ENCODE measurements at places on chromosomes 1 and 21.

- no peak for DNase-seq
These were observed 378.9 kb downstream of the KCNH1 start for GRCh38 chr1:210754878-210755665.

DNA sequence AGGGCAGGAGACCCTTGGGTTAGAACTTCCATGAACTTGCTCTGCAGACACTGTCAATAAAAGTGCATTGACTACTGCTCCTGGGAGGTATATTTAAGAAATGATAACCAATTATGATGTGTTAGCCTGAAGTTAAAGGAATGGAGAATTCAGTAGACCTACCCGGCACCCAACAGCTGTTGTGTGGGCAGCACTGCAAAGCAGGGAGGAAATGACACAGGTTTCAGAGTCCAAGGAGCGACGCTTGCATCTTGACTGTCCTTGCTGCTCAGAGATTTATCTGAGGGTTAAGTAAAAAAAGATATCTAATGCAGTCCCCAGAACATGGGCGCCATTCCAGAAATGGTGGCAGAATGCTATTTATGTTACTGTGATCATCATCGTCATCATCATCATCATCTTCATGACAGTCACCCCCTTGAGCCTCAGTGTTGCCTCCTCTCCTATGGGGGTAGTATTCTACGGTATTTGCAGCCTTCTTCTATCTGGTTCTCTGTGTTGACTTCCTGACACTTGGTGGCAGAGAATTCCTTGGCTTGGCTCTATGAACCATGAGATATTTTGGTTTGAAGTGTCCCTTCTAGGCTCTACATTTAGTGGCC is 225.9 kb downstream of the KAZN start:
- DNase-seq, result no peak

DNA sequence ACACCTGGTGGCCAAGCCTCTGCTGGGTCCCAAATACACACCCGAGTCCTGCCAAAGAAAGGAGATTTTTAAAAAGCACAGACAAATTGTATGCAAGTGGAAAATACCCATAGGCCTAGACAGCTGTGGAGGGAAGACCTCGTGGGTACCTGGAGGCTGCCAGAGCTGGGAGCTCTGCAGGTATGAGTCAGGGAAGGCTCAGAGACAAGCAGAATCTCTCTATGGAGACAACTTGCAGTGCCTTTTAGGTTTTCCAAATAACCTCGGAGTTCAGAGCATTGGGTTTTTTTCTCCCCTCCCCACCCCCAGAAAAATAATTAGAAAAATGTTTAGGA is 127.7 kb downstream of the EDEM3 start:
- no peak for DNase-seq

DNA sequence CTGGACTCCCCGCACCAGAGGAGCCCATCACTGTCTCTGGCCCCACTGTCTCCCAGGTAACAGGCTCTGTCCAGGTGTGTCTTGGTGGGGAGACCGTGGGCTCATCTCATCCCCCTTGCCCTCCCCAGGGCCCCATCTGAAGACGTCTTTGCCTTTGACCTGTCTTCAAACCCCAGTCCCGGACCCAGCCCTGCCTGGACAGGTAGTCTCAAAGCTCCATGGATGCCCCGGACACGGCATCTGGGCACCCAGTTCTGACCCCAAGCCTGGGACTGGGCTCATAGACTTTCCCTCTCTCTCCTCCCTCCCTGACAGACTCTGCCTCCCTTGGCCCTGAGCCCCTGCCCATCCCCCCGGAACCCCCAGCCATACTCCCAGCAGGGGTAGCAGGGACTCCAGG is 6.3 kb upstream of the CATSPER4 start:
- DNase-seq, result no peak

DNA sequence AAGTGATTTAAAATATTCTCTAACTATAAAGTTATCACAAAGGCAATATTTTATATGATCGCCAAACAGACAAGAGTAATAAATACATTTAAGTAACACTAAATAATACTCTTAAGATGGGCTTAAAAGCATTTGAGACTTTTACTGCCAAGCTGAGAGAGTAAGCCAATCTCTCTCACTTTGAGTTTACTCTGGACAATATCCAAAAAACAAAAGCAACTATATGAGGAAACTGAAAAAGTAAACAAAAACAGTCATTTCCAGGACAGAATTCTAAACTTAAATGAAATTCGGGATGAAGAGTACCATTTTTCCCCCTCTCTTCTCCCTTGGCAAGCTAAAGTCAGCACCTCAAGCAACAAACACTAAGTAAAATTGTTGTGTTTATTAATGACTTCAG is 173.2 kb downstream of the COP1 start:
- DNase-seq, result no peak

DNA sequence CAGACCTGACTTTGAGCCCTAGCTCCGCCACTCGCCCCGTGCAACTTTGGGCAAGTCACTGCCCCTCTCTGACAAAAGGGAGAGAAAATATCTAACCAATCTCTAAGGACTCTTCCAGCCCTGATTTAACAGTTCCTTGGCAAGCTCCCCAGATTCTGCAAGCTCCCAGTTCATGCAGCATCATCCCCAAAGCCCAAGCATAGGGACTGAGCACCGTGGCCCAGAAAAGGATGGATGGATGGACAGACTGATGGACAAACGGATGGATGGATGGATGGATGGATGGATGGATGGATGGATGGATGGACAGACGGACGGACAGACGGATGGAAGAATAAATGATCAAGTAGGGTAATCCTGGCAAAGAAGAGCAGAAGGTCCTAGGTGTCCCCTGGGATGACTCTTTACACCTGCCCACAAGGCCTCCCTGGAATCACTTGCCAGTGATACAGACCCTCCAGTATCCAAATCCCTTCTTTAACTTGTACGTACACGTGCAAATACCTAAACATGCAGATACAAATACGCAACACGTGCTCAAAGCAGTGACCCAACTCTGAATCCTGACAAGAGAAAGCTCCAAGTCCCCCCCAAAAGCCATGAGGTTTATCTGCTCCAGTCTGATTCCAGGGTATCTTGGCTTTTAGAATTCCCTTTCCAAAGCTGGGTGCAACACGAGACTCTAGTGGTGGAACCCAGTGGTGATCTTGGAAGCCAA is 16.0 kb downstream of the IFFO2 start:
- DNase-seq, result no peak

DNA sequence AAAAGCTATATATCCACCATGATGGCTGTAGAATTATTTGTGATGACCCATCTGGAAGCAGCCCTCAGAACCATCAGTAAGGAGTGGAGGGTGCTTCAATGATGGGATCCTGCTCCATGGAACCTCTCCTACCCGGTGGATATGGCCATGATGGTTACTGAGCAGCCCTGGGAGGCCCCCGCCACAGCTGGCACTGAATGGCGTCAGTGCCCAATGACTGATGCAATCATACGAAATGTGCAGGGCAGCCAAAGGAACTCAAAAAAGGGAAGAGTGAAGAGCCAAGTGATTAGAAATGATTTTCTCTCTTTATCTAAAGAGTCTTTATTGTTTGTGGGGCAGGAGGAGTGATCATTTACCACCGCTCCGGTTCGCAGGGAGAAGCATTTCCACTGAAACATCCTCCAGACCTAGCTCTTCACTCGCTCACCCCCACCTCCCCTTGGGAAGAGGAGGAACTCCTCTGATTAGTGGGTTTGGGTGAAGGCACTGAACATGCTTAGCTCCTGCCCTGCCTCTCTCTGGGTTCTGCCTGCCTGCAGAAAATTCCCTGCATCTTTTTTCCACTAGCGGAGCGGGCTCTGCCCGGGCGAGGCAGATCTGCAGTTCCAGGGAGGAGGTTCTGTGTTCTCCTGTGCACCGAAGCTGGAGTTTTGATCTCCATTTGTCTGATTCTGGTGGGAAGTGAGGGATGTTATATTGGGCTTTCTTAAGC is 260.3 kb downstream of the GRIK3 start:
- DNase-seq, result no peak

DNA sequence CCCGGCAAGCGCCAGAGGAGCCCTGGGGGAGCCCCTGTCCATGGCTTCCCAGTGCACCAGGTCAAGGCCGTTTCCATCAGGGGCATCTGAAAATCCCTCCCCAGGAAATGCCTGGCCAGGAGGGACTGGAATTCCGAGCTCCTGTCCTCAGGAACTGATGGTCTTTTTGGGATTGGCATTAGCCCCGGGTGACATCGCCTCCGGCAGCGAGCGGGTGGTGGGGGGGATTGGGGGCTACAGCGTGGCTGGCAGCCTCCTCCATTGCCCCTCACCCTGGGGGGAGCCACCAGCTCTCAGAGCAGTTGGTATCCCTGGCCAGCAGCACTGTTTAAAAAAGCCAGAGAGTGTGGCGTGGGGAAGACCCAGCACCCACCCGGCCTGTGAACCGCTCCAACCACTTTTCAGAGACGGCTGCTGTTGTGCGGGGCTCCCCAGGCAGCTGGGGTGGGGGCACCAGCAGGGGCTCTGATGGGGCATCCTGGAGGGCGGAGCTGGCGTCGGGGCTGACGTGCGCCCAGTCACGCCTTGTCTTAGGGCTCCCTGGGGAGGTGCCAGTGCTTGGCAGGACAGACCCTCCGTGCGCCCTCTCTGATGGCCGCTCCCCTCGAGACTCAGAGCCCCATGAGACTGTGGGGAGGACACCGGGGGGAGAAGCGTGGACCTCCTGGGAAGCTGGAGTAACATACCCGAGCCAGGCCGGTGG is 62.9 kb upstream of the TTC34 start:
- DNase-seq, result no peak

- peak; percentile 36 for DNase-seq
These were observed 28.6 kb upstream of the IFNGR2 start for GRCh38 chr21:33374450-33375096.

GRCh38 chr1:77394166-77394565 is 112.3 kb downstream of the AK5 start:
- no peak for DNase-seq

- no peak for DNase-seq
These were observed 14.0 kb upstream of the LGALS8 start for GRCh38 chr1:236509647-236510401.

- no peak for DNase-seq
These were observed 2.0 kb downstream of the MAPKAPK2 start for GRCh38 chr1:206686478-206687249.

DNA sequence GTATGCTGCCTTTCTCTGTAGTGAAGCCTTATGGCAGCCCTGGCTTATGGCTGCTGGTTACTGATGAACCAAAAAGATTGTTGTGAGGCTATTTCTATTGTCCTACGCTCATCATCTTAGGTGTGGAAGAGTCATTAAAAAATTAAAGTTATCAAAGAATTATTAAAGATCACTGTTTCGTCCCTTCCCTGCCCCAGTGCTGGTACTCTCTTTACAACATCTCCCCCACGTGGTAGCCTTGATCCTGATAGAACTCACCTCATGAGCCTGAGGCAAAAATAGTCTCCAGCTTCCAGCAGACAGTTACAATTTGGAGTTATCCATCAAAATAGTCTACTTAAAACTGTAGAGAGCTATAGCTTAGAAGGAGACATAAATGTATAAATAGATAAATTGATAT is 201.5 kb downstream of the S1PR1 start:
- no peak for DNase-seq

GRCh38 chr1:111561328-111561727 is 57.9 kb upstream of the ADORA3 start:
- no peak for DNase-seq

DNA sequence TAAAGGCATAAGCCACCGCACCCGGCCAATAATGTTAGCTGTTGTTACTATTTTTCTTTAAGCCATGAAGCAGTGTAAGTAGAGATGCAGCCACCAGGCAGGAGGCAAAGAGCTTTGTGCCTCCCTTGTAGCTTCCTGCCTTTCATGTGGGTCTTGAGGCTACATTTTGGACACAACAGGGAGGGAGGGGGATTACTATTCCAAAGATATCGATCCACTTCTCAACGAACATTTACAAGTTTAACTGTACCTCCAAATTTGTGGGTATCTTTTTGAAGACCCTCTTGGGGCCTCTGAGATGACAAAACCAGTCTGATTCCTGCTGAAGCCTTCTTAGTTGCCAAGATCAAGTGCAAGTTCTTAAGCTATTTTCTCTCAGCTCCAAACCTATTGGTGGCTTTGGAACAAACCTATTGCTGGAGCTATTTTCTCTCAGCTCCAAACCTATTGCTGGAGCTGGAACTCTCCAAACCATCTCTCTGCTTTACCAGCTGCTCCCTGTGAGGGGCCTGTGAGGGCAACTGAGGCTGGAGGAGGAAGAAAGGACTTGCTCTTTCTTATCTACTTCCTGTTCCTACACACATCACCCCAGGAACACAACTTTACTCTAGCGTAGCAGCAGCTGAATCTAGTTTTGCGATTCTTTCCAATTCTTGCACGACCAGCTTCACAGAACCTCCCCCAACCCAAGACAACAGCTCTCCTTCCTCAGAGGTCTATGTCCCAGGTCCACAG is 16.1 kb upstream of the RCAN3 start:
- DNase-seq, result no peak

DNA sequence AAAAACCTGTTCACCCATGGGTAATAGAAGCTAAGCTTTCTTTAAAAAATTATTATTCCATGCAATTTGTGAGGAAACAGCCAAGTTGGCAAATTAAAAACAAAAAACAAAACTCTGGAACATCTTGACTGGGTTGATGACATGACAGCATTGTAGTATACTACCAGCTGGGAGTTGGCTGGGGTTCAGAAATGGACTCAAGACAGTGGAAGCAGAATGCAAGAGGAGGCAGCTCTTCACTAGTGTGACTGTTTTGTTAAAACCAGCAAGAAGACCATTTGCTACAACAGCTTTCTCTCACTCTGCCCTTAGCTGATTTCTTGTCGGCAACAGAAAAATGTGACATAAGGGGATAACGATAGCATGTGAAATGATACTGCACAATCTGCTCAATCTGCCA is 1298.9 kb upstream of the ADGRL4 start:
- no peak for DNase-seq

- no peak for DNase-seq
These were observed 18.1 kb upstream of the TENT5C start for GRCh38 chr1:117587499-117588356.

DNA sequence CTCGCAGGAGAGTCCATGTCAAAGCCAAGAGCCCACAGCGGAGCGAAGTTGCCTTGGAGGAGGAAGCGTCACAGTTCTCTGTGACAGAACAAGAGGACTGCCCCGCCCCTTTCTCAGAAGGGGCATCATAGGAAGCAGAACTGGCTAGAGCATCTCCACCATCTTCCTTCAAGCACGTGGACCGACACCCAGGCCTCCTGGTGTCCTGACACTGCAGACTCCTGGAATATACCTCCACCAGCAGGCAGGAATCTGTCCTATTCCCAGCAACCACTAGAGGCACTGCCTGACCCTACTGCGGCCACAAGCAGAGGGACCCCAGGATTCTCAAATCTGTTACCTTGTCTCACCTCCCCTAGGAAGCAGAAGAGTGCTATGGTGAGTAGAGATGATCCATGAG is 37.8 kb downstream of the GPA33 start:
- no peak for DNase-seq

DNA sequence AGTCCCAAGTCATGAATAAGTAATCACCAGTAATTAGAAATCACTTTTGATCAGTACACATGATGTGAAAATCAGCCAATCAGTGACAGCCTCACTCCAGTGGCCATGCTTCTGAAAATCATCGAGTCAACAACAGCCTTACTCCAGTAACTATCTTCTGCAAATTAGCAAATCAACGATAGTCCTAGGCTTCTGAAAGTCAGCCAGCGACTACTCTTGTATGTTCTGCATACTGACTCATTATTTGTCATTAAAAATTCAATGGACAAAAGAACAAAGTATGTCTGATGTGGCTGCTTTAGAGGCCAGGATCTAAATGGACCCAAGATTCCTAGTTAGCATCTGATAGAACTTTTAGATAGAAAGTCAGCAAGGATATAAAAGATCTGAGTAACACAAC is 102.5 kb downstream of the GPR52 start:
- no peak for DNase-seq

GRCh38 chr1:246617156-246617555 is 50.9 kb downstream of the CNST start:
- DNase-seq, result no peak

GRCh38 chr1:2045468-2046173 is 4.6 kb upstream of the PRKCZ start:
- no peak for DNase-seq

- DNase-seq, result no peak
These were observed 477.0 kb upstream of the LRRC7 start for GRCh38 chr1:69090752-69091151.
